ENCODE measurements at places on chromosomes 11 and 22. TPM values are rescaled to one million over a fixed set of nuclear protein-coding genes. Genes with fewer than 3 reads are reported as not detected.

Gene ME3
- total RNA-seq: 14.1 TPM

Gene MRGPRX4
- total RNA-seq: not detected

Gene RFPL1
- total RNA-seq: not detected

GRCh38 chr11:70725739-70726138 lies 327.4 kb downstream of the CTTN start:
- no peak overlapping the region for H3K4me3 ChIP-seq
- H3K4me1 ChIP-seq: no peaks in the 10 kb centered on the region
- no peak for DNase-seq
- no peaks in the 10 kb centered on the region for H3K27me3 ChIP-seq
- H3K36me3 ChIP-seq: no peaks in the 10 kb centered on the region

DNA sequence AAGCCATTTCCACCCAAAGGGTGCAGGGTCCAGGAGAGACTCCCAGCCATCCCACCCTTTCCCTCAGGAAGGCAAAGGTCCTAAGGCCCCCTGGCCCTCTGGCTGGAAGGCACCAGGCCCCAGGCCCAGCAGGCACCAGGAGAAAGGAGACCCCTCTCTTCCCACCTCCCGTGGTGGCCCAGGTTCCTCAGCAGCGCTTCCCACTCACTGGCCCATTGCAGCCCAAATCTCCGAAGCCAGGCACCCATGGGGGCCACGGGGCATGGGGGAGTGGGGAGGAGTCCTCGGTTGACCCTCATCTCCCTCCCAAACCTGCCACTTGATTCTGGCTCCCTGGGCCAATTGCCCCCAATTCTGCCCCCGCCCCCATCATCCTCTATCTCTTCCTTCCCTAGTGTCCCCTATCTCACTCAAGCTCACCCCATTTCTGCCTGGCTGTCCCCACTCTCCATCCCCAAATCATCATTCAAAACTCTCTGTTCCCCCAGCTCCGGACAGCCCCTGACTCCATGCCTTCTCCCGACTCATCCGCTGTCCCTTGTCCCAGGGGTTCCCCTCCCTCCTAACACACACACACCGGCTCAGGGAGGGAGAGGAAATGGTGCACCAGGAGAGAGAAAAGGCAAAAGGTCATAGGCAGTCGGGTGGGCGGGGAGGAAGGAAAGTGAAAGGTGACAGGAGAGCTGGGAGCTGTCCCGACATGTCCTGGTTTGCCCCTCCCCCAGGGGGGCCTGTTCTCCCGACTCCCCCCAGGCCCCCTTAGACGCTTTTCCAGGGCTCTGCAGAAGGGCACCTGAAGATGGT lies 1.2 kb downstream of the LIF start:
- H3K4me3 ChIP-seq: peak overlapping the region; percentile 12
- no peaks in the 10 kb centered on the region for H3K27me3 ChIP-seq
- H3K36me3 ChIP-seq: no peaks in the 10 kb centered on the region
- H3K4me1 ChIP-seq: no peaks in the 10 kb centered on the region
- DNase-seq: no peak
- H3K27ac ChIP-seq: no peak overlapping the region

GRCh38 chr22:40635940-40636379 lies 559 bp downstream of the MRTFA start:
- H3K36me3 ChIP-seq: no peaks in the 10 kb centered on the region
- peak overlapping the region; percentile 93 for H3K27ac ChIP-seq
- DNase-seq: peak; percentile 35
- peak overlapping the region; percentile 99 for H3K4me3 ChIP-seq
- H3K4me1 ChIP-seq: no peaks in the 10 kb centered on the region

DNA sequence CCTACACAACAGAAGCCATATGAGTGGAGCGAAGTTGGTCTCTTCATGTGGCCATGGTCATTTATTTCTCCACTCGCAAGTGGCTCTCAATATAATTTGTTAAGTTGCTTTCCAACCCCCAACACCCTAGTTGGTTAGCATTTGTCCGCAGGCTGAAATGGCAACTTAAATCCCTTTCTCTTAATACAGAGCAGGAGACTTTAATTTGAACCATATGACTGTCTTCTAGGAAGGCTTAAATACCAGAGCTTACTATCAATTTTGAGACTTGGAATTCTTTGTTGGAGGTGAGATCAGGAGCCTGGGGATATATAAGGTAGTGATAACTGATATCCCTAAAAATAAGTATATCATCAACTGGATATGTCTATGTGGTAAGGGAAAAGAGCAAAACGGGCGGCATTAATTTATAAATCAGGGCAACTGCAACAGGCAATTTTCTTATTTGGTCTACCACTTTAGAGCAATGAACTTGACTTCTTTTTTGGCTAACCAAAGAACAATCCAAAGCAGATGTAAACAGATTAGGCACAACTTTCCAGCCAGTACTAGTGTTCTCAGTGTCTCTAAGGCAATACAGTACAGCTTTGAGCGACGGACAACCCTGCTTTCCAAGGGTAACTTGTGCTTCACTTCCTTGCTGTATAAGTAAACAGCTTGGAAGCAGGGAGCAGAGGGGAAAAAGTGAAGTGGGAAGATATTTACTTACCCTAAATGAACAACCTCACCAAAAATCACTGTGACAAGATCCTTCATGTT lies 74.7 kb upstream of the APOA1 start:
- no peaks in the 10 kb centered on the region for H3K36me3 ChIP-seq
- no peaks in the 10 kb centered on the region for H3K27me3 ChIP-seq
- H3K4me3 ChIP-seq: no peak overlapping the region
- no peak overlapping the region for H3K27ac ChIP-seq
- DNase-seq: no peak
- no peaks in the 10 kb centered on the region for H3K4me1 ChIP-seq

DNA sequence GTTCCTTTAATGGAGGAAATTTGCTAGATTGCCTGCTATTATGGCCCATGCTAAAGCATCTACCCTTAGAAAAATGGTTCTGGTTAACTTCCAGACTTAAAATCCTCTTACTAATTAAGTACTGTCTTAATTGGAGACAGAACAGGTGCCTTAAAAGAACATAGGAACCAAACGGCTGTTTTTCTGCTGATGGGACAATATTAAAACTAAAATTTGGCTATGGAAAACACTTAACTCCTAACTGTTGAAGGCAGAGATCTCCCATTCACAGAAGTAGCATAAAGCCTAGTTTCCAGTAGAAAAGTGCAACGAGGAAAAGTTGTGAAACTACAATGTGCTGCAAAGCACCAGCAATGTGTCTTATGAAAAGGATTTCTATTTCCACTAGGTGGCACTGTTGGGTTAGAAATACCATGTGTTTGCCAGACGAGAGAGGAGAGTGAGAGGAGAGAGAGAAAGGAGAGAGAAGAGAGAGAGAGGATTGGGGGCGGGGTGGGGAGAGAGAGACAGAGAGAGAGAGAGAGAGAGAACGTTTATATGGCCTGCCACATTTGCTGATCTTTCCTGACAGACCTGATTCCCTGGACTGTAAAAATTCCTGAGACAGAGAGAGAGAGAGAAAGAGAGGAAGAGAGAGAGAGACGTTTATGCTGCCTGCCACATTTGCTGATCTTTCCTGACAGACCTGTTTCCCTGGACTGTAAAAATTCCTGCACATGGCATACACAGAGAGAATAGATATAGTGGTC lies 51.5 kb downstream of the FAM181B start:
- no peaks in the 10 kb centered on the region for H3K4me1 ChIP-seq
- H3K4me3 ChIP-seq: no peak overlapping the region
- no peaks in the 10 kb centered on the region for H3K36me3 ChIP-seq
- H3K27ac ChIP-seq: no peak overlapping the region
- no peak for DNase-seq

DNA sequence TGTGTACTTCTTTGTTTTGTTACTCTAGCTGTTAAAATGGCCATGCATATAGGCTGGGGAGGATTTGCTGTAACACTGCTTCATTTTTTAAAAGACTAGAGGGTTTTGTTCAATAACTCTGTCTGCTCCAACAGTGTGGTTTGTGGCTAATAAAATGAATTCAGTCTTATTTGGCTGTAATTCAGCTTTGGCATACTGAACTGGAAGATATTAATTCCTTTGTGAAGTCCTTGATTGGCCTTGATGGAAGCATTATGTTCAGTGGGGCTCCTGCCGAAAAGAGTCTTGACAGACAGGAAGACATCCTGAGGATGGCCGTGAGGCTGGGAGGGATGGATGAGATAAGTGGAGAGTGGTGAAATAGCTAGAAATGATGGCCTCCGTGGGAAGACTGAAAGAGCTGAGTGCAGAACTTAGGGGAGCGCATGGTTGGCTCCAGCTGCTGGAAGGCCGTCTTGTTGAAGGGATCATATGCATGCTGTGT lies 44.8 kb upstream of the MYO18B start:
- H3K27me3 ChIP-seq: no peaks in the 10 kb centered on the region
- H3K4me1 ChIP-seq: no peaks in the 10 kb centered on the region
- H3K36me3 ChIP-seq: no peaks in the 10 kb centered on the region
- H3K27ac ChIP-seq: no peak overlapping the region
- H3K4me3 ChIP-seq: no peak overlapping the region

- no peaks in the 10 kb centered on the region for H3K27me3 ChIP-seq
- H3K4me3 ChIP-seq: no peak overlapping the region
- peak; percentile 83 for DNase-seq
- no peaks in the 10 kb centered on the region for H3K36me3 ChIP-seq
These were observed 4.6 kb downstream of the ADM start for GRCh38 chr11:10309163-10310093.

- H3K4me3 ChIP-seq: no peak overlapping the region
- no peaks in the 10 kb centered on the region for H3K4me1 ChIP-seq
- H3K36me3 ChIP-seq: no peaks in the 10 kb centered on the region
These were observed 3.5 kb upstream of the IFITM3 start for GRCh38 chr11:324156-324555.

- H3K4me1 ChIP-seq: no peaks in the 10 kb centered on the region
- DNase-seq: no peak
- no peaks in the 10 kb centered on the region for H3K36me3 ChIP-seq
- no peak overlapping the region for H3K4me3 ChIP-seq
These were observed 18.6 kb upstream of the NAP1L4 start for GRCh38 chr11:3010521-3011275.

DNA sequence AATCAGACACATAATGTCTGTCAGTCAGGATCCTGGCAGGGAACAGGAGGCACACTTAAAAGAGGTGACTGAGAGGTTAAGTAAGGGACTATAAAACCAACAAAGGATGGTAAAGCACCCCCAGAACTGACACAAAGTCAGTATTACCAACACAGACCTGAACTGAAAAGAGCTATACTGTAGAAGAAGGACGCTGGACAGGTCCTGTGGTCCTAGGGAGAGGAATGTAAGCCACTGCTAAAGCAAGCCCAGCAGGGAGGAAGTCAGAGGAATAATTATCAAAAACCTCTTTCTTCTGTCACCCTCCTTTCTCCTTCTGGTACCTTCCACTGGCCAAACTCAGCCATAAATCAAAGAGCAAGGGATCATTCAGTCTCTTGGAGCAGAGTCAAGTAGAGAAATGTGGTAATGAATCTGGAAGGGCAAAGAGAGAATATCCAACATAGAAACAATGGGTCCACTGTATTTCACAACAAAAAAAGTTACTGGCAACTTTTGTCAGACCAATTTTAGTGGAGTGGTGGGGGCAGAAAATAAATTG lies 33.4 kb upstream of the ANGPTL5 start:
- H3K27me3 ChIP-seq: no peaks in the 10 kb centered on the region
- H3K27ac ChIP-seq: no peak overlapping the region
- DNase-seq: no peak
- no peaks in the 10 kb centered on the region for H3K4me1 ChIP-seq

- H3K4me1 ChIP-seq: no peaks in the 10 kb centered on the region
- no peak overlapping the region for H3K27ac ChIP-seq
- no peaks in the 10 kb centered on the region for H3K27me3 ChIP-seq
- no peak for DNase-seq
These were observed 111.2 kb downstream of the CD44 start for GRCh38 chr11:35250192-35250591.

DNA sequence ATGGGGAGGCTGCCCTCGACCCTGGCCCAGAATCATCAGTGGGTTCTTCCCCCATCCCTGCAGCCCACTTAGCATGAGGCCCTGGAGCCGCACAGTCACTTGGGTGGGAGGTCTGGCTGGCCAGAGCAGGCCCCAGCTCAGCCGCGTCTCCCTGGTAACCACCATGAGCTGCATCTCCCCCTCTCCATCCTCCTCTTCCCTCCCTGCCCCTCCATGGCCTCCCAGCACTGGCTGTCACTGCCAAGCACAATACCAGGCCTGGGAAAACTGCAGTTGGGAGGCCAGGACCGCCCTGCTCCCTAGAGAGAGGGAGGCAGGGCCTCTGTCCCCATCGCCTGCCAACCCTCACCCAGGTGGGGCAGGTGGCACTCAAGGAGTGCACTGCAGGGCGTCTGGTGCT lies 8.0 kb downstream of the CSDC2 start:
- H3K4me1 ChIP-seq: no peaks in the 10 kb centered on the region
- H3K27me3 ChIP-seq: no peaks in the 10 kb centered on the region
- DNase-seq: peak; percentile 68
- no peak overlapping the region for H3K27ac ChIP-seq

DNA sequence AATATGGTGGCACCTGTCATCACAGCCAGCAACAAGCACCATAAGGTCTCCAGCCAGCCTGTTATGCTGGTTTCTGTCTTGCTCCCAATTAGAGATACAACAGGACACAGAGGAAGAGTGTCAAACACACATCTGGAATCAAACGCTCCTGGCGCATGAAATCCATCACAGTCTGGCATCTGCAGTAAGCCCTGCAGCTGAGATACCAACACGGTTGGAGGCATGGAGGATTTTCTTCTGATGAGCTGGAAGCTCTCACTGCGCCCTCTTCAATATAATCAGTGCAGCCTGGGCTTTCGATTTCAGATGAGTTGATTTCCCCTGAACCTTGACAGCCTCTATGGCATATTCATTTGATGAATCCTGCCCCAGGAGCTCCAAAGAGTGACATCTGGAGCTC lies 27.8 kb upstream of the CARS1 start:
- H3K27me3 ChIP-seq: no peaks in the 10 kb centered on the region
- H3K36me3 ChIP-seq: no peaks in the 10 kb centered on the region
- no peak overlapping the region for H3K27ac ChIP-seq

- no peaks in the 10 kb centered on the region for H3K36me3 ChIP-seq
- no peak for DNase-seq
- H3K4me3 ChIP-seq: no peak overlapping the region
- peaks cover 8% of the 10 kb centered on the region for H3K4me1 ChIP-seq
- H3K27ac ChIP-seq: no peak overlapping the region
These were observed 1.6 kb downstream of the PAX6 start for GRCh38 chr11:31809541-31809856.

DNA sequence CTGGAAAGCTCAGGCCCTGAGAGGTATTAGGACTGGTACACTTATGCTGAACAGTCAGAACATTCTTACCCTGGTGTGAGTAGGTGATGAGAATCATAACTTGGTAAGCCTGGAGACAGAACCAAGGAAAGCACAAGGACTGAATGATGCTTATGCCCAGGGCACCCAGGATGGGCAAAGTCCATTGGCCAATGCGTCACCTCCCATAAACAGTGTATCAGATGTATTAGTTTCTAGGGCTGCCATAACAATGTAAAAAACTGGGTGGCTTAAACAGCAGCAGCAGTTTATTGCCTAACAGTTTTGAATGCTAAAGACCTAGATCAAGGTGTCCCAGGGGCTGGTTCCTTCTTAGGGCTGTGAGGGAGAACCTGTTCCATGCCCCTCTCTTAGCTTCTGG lies 107.0 kb downstream of the FAR1 start:
- H3K4me3 ChIP-seq: no peak overlapping the region
- H3K27me3 ChIP-seq: no peaks in the 10 kb centered on the region
- H3K4me1 ChIP-seq: no peaks in the 10 kb centered on the region

GRCh38 chr22:42389143-42389542 lies 43.1 kb downstream of the NFAM1 start:
- H3K27ac ChIP-seq: no peak overlapping the region
- no peaks in the 10 kb centered on the region for H3K27me3 ChIP-seq
- H3K36me3 ChIP-seq: no peaks in the 10 kb centered on the region
- no peak overlapping the region for H3K4me3 ChIP-seq
- H3K4me1 ChIP-seq: no peaks in the 10 kb centered on the region

- no peaks in the 10 kb centered on the region for H3K27me3 ChIP-seq
- H3K4me1 ChIP-seq: no peaks in the 10 kb centered on the region
- no peak overlapping the region for H3K4me3 ChIP-seq
- DNase-seq: no peak
These were observed 12.4 kb downstream of the SHANK3 start for GRCh38 chr22:50684986-50685385.

Measured in pancreas (tissue), 10 donors.